PC-9 (cell line): ENCODE measurements at places on chromosomes 16 and 17. TPM values are rescaled to one million over a fixed set of nuclear protein-coding genes. Genes with fewer than 3 reads are reported as not detected.

SOST gene
- not detected in 2 replicates for total RNA-seq

CNGB1 gene
- total RNA-seq: 1.1 and 2.6 TPM in 2 replicates

IL34 gene
- not detected in 2 replicates for total RNA-seq

PYCARD gene
- total RNA-seq: 72.9 and 107 TPM in 2 replicates

PLCG2 gene
- total RNA-seq: 7.9 and 10.8 TPM in 2 replicates

MT4 gene
- not detected in 2 replicates for total RNA-seq

TBC1D28 gene
- total RNA-seq: not detected in 2 replicates

VASN gene
- 45.3 and 49.8 TPM in 2 replicates for total RNA-seq

HIC1 gene
- total RNA-seq: 0.63 and 1.6 TPM in 2 replicates

ZP2 gene
- not detected in 2 replicates for total RNA-seq

B4GALNT2 gene
- 0.10 TPM in 1 of 2 replicates, not detected in the other for total RNA-seq

STXBP4 gene
- 6.2 and 12.0 TPM in 2 replicates for total RNA-seq

CACNG1 gene
- not detected in 2 replicates for total RNA-seq

SERPINF2 gene
- 9.5 and 10.5 TPM in 2 replicates for total RNA-seq

FBXW10 gene
- total RNA-seq: 5.3 and 6.1 TPM in 2 replicates

SEPTIN1 gene
- 6.7 and 7.6 TPM in 2 replicates for total RNA-seq
